ENCODE measurements at places on chromosomes 4 and X.

DNA sequence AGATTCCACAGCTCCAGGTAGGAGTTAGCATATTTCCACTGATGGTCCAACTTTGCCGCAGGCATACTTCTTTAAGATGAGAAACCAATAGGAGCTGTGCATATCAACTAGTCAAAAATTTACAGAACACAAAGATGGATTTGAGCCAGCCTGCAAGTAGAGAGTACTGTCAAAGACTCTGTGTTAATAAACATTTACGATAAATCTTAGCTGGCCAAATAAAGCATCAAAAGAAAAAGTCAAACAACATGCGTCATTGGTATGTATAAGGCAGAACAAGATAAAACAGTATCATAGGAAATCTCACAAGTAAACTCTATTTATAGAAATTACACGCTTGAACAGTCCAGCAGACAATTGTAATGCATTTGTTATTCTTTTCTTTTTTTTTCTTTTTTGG lies 907.4 kb upstream of the AGA start:
- DNase-seq, result no peak

GRCh38 chr4:182048871-182049270 lies 194.3 kb upstream of the TENM3 start:
- DNase-seq, result no peak

- DNase-seq, result no peak
These were observed 28.5 kb upstream of the WNK3 start for GRCh38 chrX:54386314-54386713.

- no peak for DNase-seq
These were observed 53.1 kb upstream of the SPRY1 start for GRCh38 chr4:123343400-123344041.

- DNase-seq, result no peak
These were observed 404.6 kb downstream of the ARHGAP24 start for GRCh38 chr4:85879518-85879917.

DNA sequence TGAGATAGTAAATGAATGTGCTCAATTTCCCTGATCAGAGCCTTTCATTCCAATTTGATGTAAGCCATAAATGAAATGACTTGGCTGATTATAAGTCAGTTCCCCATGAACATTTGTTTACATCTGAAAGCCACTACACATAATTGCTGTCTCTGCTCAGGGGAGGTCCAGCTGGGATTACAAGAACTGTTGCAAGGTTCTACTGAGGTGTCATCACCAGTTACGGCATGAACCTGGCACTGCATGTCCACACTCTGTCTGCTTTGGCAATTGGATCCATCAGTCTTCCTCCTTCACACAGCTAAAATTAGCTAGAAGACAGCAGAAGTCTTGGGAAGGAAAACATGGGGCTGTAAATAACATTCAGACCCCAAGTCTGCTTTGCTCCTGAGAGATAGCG lies 12.8 kb upstream of the MBNL3 start:
- DNase-seq, result no peak

DNA sequence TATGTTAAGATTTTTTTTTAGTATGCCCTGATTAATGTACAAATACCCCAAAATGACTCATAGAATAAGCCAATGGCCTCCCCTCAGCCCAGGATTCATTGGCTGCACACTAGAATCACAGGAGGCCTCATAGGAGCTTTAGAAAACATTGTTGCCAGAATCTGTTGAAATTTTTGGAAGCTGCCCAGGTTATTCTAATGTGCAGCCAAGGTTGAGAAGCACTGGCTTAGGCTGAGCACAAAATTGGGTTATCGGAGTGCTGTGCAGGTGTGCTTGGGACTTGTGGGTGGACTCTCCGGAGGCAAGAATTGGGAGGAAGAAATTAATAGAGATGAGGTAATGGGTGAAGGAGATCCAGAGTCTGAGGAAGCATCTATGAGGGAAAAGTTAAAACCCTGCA lies 41.3 kb upstream of the VCX start:
- no peak for DNase-seq

DNA sequence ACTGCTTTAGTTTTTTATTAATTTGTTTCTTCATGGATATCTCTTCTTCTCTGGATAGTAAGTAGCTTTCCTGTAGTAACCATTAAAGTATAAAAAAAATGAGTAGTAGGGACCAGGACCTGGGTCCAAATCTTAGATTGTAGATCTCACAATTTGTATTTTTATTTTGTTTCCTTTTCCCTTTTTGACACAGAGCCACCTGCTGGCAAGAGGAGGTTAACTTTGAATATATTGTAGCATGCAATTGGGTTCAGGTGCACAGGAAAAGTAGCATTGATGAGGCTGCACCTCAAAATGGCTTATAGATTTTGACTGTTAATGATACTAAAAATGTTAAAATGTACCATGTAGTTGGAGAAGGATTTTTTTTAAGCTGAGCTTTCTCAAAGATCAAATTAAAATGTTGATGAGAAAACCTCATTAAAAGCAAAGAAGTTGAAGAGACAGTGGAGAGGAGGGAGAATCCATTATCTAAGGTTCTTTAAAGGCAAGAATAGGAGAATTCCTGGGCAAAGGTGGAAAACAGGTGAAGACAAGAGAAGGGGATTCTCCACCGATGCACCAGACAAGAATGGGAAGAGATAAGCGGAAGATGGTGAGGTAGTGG lies 48.3 kb upstream of the HPGDS start:
- no peak for DNase-seq

DNA sequence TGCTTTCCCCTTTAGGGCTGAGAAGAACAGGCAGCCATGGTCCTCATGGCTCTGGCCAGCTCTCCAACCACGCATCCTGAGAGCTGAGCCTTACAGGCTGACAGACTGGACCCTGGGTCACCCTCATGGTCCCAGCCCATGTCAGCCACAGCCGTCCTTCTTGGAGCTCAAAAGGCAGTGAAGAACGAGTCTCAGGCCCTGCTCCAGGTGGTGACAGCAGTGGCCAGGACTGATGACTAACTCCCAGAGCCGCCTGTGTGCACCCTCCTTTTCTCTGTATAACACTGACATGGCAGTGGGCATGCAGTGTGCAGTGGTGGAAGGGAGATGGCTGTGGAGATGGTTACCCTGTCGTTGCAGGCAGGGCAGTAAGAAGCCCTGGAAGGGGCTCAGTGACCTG lies 10.3 kb upstream of the DUSP9 start:
- DNase-seq, result no peak

GRCh38 chrX:65642914-65643491 lies 24.5 kb upstream of the MSN start:
- no peak for DNase-seq
